ENCODE measurements at places on chromosomes 7 and 10.

DNA sequence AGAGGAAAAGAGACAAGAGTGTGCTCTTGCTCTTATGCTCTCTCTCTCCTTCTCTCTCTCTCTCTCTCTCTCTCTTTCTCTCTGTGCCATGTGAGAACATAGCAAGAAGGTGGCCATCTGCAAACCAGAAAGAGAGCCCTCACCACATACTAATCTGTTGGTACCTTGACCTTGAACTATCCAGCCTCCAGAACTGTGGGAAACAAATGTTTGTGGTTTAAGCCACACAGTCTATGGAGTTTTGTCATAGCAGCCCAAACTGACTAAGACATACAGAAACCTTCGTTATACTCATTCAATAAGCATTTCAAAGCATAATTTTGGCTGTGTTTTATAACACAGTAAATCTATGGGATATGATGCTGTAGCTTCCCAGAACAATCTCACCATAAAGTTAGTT, 56.4 kb upstream of the PLPP4 start:
- no peak for DNase-seq

DNA sequence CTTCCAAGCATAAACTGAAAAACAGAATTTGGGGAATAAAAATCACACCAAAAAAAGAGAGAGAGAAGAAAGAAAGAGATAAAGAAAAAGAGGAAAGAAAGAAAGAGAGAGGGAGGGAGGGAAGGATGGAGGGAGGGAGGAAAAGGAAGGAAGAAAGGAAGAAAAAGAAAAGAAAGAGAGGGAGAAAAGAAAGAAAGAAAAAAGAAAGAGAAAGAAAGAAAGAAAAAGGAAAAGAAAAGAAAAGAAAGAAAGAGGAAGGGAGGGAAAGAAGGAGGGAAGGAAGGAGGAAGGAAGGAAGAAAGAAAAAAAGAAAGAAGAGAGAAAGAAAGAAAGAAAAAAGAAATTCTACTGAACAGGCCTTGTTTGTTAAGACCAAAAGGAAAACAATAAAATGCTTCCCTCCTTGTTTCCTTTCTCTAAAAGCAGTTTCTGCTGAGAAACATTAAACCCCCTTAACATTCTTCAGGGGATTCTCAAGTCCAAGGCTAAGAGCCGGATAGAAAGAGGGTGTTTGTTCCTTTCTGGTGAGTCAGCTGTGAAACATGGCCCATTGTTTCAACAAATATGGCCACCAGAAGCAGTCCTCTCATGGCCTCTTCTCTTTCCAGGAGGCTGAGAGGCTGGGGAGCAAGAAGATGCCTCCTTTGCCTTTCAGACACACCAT, 46.9 kb upstream of the GPAM start:
- no peak for DNase-seq

GRCh38 chr7:33678569-33679335, 226.6 kb upstream of the BMPER start:
- no peak for DNase-seq

DNA sequence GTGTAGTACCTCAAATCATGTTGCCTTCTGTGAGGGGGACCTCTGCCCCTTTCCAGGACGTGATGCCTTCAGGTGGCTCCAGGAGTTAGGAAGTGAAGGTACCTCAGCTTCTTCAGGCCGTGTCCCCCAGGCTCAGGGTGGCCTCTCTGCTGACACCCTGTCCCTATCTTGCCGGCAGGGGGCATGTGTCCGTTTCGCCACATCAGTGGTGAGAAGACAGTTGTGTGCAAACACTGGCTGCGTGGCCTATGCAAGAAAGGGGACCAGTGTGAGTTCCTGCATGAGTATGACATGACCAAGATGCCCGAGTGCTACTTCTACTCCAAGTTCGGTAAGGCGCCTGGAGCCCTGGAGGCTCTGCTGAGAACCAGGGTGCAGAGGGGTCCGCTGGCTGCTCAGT, 9.2 kb downstream of the CPSF4 start:
- DNase-seq: no peak

DNA sequence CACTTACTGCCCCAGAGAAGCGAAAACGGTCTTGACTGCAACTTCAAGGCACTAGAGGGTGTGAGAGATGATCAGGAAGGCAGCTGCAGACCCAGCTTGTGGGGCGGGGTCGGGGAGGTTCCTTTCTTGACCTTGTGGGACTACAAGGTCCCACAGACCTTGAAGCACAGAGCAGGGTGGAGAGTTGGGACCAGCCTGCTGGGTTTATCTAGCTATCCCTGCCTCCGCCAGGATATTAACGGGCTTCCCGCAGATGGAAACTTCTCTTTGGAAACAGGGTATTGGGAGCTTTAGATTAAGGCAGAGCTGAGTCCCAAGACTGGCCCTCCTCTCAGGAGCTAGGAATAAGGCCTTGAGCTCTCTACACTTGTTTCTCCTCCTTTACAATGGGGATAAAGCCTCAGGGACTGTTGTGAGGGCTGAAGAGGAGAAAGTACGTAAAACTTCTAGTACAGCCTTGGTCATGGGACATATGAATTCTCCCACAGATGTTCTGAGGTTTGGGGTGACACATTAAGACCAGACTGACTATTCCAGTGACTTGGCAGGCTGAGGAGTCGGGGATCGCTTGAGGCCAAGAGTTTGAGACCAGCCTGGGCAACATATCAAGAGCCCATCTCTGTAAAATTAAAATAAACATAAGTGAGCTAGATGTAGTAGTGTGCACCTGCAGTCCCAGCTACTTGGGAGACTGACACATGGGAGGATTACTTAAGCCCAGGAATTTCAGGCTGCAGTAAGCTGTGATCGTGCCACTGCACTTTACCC, 153.2 kb downstream of the CDH23 start:
- DNase-seq: no peak

Data from NCI-H1105 treated with DMSO at 0.1 percent for 48 hours (cell line).